Cardiac muscle cell (in vitro differentiated cells and primary cell): ENCODE measurements at places on chromosomes 2 and 18. TPM values are rescaled to one million over a fixed set of nuclear protein-coding genes. Genes with fewer than 3 reads are reported as not detected.

DNA sequence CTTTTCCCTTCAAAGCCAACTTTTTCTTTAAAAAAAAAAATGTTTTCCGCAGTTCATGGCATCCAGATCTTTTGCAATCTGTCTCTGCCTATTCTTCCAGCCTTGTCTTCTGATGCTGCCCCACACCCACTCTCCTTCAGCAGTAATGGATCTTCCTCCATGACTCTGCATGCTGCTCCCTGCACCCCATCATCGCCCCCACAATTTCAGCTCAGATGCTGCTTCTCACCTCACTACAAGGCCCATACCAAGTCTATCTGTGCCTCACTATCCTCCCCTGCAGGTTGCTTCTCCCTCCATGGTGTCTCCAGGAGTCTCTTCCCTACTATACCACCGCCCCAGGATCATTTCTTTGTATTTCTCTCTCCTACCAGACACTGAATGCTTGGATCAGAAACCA, 260.6 kb downstream of the ANAPC1 start:
- no peak for DNase-seq
- H3K4me1 ChIP-seq = no peaks in the 10 kb centered on the region
- H3K27me3 ChIP-seq = no peaks in the 10 kb centered on the region

GRCh38 chr18:75799449-75800330, 372.2 kb upstream of the SMIM21 start:
- H3K27me3 ChIP-seq = no peaks in the 10 kb centered on the region
- H3K4me1 ChIP-seq = peaks cover 7% of the 10 kb centered on the region
- H3K27ac ChIP-seq = no peak overlapping the region
- peak; percentile 37 for DNase-seq
- no peak overlapping the region for H3K4me3 ChIP-seq
- H3K36me3 ChIP-seq = no peaks in the 10 kb centered on the region

DNA sequence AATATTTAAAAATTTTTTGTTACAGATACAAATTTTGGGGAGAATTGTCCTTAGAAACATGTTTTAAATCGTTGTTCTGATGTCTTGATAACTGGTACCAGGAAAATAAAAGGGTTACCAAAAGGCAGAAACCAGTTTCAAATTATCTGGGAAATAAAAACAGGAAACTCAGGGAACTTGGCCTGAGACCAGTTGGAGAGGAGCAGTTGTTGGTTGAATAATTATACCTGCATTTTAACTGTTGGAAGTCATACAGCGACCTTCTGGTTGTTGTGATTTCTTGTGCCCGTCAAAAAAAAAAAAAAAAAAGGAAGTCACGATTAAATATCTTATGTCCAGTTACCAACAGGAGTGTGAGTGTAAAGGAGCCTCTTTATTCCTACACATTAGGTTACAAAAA, 51.8 kb downstream of the CRIM1 start:
- no peak overlapping the region for H3K4me3 ChIP-seq
- H3K36me3 ChIP-seq = no peaks in the 10 kb centered on the region
- DNase-seq = no peak
- no peak overlapping the region for H3K27ac ChIP-seq
- peaks cover 3% of the 10 kb centered on the region for H3K27me3 ChIP-seq
- no peaks in the 10 kb centered on the region for H3K4me1 ChIP-seq

GRCh38 chr2:120134263-120134662, 88.9 kb downstream of the TMEM185B start:
- no peak overlapping the region for H3K27ac ChIP-seq
- peaks cover 4% of the 10 kb centered on the region for H3K36me3 ChIP-seq
- H3K27me3 ChIP-seq = no peaks in the 10 kb centered on the region
- no peaks in the 10 kb centered on the region for H3K4me1 ChIP-seq

DNA sequence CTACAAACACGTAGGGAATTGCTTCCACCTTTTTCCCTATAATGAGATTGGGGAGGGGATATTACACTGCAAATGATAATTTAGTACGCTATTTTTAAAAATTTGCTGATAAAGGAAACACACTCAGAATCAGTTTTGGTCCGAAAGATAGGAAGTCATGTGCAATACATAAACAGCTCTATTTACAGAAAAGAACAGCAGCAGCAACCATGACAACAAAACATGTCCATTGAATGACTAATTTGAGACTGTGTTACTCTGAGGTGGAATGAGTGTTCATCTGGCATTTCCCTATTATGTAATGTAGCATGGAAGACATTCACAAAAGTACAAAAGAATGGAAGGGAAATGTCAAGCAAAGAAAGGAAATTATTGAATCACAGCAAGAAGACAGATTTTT, 337.2 kb downstream of the NBAS start:
- no peaks in the 10 kb centered on the region for H3K27me3 ChIP-seq
- no peak overlapping the region for H3K4me3 ChIP-seq

The CXCR4 gene
- total RNA-seq = 2.4 and 5.8 TPM in 2 replicates

The C2orf72 gene
- 4.2 and 5.4 TPM in 2 replicates for total RNA-seq
